Karpas-422 (cell line): ENCODE measurements at places on chromosomes 4 and X.
A peak's percentile ranks its signal among the peaks of the same experiment; 100 is the strongest.

- no peak overlapping the region for H3K4me3 ChIP-seq
- H3K27ac ChIP-seq: no peak overlapping the region
- no peaks in the 10 kb centered on the region for H3K27me3 ChIP-seq
- peaks cover 47% of the 10 kb centered on the region for H3K36me3 ChIP-seq
- H3K4me1 ChIP-seq: no peaks in the 10 kb centered on the region
- DNase-seq: no peak
Observed at GRCh38 chrX:124086411-124086810, 124.9 kb downstream of the STAG2 start.

GRCh38 chr4:113349430-113349829 is 300.0 kb downstream of the ANK2 start:
- H3K4me1 ChIP-seq: peaks cover 10% of the 10 kb centered on the region
- no peak overlapping the region for H3K27ac ChIP-seq
- no peaks in the 10 kb centered on the region for H3K36me3 ChIP-seq
- DNase-seq: no peak
- H3K27me3 ChIP-seq: no peaks in the 10 kb centered on the region

- H3K27me3 ChIP-seq: no peaks in the 10 kb centered on the region
- no peak for DNase-seq
- no peaks in the 10 kb centered on the region for H3K4me1 ChIP-seq
- no peak overlapping the region for H3K4me3 ChIP-seq
- H3K36me3 ChIP-seq: no peaks in the 10 kb centered on the region
- H3K27ac ChIP-seq: no peak overlapping the region
Observed at GRCh38 chr4:120557372-120557771, 365.2 kb downstream of the PRDM5 start.

DNA sequence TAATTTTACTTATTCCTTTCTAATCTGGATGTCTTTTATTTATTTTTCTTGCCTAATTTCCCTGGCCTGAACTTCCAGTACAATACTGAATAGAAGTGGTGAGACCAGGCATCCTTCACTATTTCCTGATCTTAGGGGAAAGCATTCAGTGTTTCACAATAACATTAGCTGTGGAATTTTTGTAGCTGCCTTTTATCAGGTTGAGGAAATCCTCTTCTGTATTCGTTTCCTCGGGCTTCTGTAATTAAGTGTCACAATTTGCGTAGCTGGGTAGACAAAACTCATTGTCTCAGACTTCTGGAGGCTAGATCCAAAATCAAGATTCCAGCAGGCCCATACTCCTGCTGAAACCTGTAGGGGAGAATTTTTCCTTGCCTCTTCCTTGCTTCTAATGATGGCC is 598.4 kb upstream of the FTHL17 start:
- no peaks in the 10 kb centered on the region for H3K4me1 ChIP-seq
- H3K36me3 ChIP-seq: no peaks in the 10 kb centered on the region
- DNase-seq: no peak
- no peak overlapping the region for H3K4me3 ChIP-seq
- no peaks in the 10 kb centered on the region for H3K27me3 ChIP-seq

- no peak for DNase-seq
- H3K4me3 ChIP-seq: no peak overlapping the region
- H3K27me3 ChIP-seq: no peaks in the 10 kb centered on the region
- H3K27ac ChIP-seq: no peak overlapping the region
- no peaks in the 10 kb centered on the region for H3K36me3 ChIP-seq
Observed at GRCh38 chr4:113116414-113117357, 67.2 kb downstream of the ANK2 start.

GRCh38 chrX:131565909-131566308 is 22.0 kb downstream of the OR13H1 start:
- no peaks in the 10 kb centered on the region for H3K4me1 ChIP-seq
- DNase-seq: no peak
- H3K36me3 ChIP-seq: no peaks in the 10 kb centered on the region
- no peak overlapping the region for H3K27ac ChIP-seq
- H3K27me3 ChIP-seq: 0 out of 2 replicates have a peak, but pooled peaks cover 3% of the 10 kb centered on the region

- no peak overlapping the region for H3K27ac ChIP-seq
- peaks cover 21% of the 10 kb centered on the region for H3K36me3 ChIP-seq
- H3K27me3 ChIP-seq: no peaks in the 10 kb centered on the region
- H3K4me1 ChIP-seq: no peaks in the 10 kb centered on the region
- no peak for DNase-seq
Observed at GRCh38 chrX:357693-358471, 28.8 kb downstream of the PPP2R3B start.

- H3K27me3 ChIP-seq: no peaks in the 10 kb centered on the region
- DNase-seq: peak; percentile 77
- H3K4me1 ChIP-seq: no peaks in the 10 kb centered on the region
- no peak overlapping the region for H3K27ac ChIP-seq
- no peaks in the 10 kb centered on the region for H3K36me3 ChIP-seq
- no peak overlapping the region for H3K4me3 ChIP-seq
Observed at GRCh38 chrX:75603833-75604232, 81.0 kb upstream of the ZDHHC15 start.

- H3K4me1 ChIP-seq: no peaks in the 10 kb centered on the region
- no peaks in the 10 kb centered on the region for H3K36me3 ChIP-seq
- no peak overlapping the region for H3K4me3 ChIP-seq
- H3K27me3 ChIP-seq: no peaks in the 10 kb centered on the region
- H3K27ac ChIP-seq: no peak overlapping the region
- no peak for DNase-seq
Observed at GRCh38 chr4:132383571-132384199, 765.4 kb upstream of the PCDH10 start.

DNA sequence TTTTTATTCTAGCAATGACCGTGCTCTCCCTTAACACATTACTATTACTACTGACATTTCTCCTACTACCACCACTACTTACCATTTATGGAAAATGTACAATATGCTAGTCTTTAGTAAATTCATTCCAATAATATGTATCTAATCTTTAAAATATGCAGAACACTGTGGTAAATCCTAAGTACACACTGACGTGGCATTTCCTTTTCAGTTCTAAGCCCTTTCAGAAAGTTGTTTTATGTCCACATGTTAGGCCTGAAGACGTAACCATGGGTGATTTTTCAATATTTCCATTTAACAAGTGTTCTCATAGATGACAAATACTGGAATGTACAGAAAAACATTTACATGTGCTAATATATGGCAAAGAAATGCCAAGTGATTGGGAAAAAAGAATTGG is 268.6 kb upstream of the SLIT2 start:
- H3K27me3 ChIP-seq: no peaks in the 10 kb centered on the region
- H3K36me3 ChIP-seq: no peaks in the 10 kb centered on the region
- no peaks in the 10 kb centered on the region for H3K4me1 ChIP-seq
- no peak for DNase-seq
- H3K4me3 ChIP-seq: no peak overlapping the region

GRCh38 chr4:94959307-94959706 is 201.6 kb downstream of the BMPR1B start:
- H3K4me1 ChIP-seq: no peaks in the 10 kb centered on the region
- H3K27ac ChIP-seq: no peak overlapping the region
- H3K4me3 ChIP-seq: no peak overlapping the region
- H3K36me3 ChIP-seq: no peaks in the 10 kb centered on the region
- no peaks in the 10 kb centered on the region for H3K27me3 ChIP-seq

DNA sequence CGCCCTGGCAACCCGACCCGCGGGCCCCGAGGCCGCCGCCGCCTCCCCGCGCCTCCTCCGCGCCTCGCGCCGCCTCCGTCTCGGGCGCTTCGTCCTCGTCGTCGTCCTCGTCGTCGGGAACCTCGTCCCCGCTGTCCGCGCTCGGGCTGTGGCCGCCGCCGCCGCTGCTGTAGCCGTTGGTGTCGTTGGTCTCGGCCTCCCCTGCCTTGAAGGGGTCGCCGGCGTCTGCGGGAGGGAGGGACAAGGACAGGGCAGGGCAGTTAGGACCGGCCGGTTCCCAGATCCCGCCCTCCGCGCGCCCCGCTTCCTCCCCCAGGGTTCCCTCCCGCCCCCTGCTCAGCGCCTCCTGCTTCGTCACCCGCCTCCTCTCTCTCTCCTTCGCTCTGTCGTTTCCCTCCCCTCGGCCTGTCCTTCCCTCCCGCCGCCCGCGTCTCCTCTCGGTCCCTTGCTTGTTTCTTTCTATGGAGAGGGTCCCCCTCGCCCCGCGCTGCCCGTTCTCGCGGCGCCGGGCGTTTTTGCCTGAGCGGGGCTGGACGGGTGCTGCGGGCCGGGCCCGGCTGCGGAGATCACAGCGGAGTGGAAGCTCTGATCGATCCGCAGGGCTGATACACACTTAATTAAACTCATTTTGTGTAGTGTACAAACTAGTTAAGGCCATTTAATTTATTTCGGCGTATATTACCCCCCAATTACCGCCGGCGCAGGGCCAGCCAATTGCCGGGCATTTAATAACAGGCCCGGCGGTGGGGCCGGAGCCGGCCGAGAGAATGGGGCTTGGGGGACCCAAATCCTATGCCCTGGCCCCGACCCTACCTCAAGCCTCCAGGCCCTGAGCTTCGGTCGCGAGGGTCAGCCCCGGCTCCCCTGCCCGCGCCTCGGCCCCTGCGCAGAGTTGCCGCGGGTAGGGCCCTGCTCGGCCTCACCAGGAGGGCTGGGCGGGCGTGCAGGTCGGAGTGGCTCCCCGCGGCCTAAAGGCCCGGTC is 2.4 kb downstream of the NKX1-1 start:
- H3K36me3 ChIP-seq: no peaks in the 10 kb centered on the region
- no peaks in the 10 kb centered on the region for H3K4me1 ChIP-seq
- no peak for DNase-seq
- H3K4me3 ChIP-seq: no peak overlapping the region
- no peak overlapping the region for H3K27ac ChIP-seq

DNA sequence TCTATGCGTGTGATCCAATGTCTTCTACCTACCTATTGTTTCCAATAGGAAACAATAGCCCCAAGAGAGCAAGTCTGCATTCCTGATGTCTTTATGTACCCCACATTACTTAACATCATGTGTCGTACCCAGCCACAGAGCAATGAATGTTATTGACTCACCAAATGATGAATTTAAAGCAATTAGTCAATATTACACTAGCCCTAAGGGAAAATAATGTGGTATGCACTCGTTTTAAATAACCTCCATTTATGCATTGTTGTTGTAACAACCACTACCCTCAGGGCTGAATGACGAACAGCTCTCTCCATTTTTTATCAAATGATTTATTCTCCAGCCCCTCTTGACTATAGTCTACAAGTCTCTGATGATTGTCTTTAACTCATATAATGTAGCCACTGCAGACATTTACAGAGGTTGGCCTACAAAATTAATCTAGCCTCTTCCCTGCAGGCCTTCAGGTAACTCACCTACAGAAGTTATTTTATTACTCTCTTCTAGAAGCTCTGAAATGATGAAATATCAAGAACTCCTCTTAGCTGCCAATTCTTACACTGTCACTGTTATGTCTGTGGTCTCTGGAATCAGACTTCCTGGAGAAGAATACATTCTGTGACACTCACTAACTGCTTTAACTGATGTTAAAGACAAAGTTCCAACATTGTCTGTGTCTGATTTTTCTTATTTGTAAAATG is 601.7 kb upstream of the GRIA3 start:
- no peaks in the 10 kb centered on the region for H3K27me3 ChIP-seq
- H3K27ac ChIP-seq: no peak overlapping the region
- DNase-seq: no peak

DNA sequence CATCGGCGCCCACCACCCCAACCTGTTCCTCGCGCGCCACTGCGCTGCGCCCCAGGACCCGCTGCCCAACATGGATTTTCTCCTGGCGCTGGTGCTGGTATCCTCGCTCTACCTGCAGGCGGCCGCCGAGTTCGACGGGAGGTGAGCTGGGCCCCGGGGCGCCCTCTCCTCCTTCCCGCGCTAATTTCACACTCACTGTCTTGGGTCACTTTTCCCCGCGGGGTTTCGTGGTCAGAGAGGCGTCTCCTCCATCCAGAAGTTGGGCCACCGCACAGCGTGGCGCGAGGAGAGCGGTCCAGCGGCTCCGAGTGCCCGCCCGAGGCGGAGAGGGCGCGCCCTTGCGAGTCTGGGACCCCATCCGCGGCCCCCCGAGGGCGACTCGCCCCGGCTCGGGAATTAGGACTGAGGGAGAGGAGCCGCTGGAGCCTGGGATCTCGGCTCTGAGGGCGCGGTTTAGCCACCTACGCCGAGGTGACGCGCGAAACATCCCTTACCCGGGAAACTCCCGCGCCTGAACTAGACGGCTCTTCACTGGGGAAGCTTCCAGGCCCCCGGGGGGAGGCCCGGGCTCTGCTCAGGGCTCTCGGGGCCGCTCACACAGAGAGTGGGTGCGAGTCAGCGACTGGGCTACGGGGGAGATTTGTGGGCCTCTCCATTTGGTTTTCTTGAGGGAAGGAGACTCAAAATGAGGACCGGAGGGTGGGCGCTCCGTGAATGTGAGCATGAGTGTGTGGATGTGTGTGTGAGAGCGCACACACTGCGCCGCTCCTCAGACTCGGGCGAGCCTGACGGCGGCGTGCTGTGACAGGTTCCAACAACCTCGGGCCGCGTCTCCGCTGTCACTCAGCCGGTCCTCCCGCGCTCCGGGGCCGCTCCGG is 551 bp downstream of the NPNT start:
- no peak for DNase-seq
- H3K36me3 ChIP-seq: no peaks in the 10 kb centered on the region
- H3K27me3 ChIP-seq: no peaks in the 10 kb centered on the region
- peaks cover 11% of the 10 kb centered on the region for H3K4me1 ChIP-seq
